ENCODE measurements at places on chromosomes 12 and 14.

DNA sequence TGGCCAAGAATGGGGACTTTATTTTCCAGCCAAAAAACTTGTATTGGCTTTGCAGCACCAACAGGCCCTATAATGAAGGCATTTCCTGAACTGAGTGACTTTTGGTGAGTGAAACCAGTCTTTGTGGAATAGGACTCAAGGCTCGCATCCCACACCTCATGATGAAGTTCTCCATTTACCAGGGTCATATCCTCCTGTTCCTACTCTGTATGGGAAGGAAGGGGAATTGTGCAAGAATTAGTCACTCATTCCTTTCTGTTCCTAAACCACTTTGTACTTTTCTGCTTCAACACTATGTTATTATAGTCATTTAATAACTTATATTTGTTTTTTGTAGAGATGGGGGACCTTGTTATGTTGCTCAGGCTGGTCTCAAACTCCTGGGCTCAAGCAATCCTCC lies 2.3 kb upstream of the SPATS2 start:
- DNase-seq, result no peak

DNA sequence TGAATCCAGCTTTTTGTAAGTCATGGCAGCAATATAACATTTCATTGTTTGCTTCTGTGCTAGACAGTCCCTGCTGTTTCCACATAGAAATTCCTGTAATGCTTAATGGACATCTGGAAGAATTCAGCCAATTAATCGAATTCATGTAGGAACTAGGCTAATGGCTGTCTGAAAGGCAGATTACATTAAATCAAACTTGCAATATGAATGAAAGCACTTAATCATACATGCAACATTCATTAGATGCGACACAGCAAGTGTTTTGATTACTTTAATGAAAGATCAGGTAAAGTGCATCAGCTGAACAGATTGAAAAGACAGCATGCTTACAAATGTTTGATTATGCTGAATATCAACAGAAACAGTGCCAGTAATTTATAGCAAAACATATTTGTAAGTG lies 24.1 kb upstream of the INSM2 start:
- DNase-seq, result no peak

DNA sequence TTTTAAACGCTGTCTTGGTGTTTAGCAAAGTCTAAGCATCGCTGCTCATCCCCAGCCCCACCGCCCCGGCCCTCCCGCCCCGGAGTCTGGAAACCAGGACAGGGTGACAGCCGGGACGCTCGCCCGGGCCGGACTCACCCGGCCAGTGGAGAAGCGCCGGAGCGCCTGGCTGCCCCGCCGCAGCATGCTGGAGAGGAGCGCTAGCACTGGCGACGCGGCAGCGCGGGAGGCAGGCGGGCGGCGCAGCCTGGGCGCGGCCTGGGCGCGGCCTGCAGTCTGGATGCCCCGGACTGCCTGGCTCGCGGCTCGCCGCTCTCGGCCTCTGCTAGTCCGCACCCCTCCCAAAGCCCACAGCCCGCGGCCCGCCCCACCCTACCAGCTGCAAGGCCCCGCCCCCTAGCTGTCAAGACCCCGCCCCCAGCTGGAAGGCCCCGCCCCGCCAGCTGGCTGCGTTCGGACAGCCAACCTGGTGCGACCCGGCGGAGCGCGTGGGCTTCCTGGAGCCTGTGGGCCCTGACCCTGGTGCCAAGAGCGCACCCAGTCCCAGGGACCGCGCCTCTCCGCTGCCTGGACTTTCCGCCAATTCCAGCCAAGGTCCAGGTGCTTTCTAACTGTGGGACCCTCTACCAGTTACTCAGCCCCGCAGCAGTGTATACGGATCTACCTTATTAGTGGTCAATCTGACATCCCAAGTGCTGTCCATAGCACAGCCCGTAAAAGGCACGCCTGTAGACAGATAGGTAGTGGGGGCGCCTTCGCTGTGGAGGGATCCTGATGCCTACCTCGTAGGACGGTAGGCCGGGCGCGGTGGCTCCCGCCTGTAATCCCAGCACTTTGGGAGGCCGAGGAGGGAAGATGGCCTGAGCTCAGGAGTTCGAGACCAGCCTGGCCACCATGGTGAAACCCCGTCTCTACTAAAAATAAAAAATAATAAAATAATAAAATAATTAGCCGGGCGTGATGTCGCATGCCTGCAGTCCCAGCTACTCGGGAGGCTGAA lies at the start of gene ALDH1L2:
Gene ALDH1L2 (minus strand): TSS at position 208 of the 1,000 bp plus-strand sequence. CDS start 22 bp downstream, at position 186.
- DNase-seq, result no peak

DNA sequence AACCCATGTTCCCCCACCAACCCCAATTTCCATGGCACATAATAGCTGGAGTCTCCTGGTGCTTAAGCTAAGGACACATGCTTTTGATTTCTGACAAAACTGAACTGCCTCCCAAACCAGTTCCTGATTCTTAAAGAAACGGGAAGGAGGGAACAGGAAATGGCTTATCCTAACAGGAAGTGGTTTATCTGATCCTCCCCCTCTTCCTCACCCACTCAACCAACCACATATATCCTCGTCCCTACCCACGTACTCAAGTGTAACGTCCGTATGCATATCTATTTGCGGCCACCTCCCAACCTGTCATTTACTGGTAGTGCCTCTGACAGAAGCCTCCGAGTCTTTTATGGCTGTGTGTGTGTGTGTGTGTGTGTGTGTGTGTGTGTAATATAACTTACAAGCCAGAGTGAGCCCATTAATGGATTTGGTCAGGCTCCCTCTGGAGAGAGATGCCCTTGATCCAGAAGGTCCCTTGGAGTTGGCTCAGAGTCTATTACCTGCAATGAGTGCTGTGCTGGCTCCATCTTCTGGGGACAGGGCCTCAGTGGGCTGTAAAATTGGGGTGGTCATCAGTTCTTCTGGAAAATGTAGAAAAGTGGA lies 7.7 kb downstream of the DAZAP2 start:
- DNase-seq, result no peak

DNA sequence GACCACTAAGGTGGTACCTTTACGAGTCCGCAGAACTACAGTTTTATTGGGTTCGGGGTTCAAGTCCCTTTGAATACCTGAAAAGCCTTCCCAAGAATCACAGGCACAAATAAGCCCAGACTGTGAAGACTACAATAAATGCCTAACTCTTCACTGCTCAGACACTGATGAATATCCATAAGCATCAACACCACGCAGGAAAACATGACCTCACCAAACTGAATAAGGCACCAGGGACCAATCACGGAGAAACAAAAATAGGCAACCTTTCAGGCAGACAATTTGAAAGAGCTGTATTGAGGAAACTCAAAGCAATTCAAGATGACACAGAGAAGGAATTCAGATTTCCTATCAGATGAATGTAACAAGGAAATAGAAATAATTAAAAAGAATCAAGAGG lies 24.2 kb upstream of the P2RX7 start:
- no peak for DNase-seq

GRCh38 chr14:33254342-33254741 lies 315.7 kb downstream of the NPAS3 start:
- no peak for DNase-seq

DNA sequence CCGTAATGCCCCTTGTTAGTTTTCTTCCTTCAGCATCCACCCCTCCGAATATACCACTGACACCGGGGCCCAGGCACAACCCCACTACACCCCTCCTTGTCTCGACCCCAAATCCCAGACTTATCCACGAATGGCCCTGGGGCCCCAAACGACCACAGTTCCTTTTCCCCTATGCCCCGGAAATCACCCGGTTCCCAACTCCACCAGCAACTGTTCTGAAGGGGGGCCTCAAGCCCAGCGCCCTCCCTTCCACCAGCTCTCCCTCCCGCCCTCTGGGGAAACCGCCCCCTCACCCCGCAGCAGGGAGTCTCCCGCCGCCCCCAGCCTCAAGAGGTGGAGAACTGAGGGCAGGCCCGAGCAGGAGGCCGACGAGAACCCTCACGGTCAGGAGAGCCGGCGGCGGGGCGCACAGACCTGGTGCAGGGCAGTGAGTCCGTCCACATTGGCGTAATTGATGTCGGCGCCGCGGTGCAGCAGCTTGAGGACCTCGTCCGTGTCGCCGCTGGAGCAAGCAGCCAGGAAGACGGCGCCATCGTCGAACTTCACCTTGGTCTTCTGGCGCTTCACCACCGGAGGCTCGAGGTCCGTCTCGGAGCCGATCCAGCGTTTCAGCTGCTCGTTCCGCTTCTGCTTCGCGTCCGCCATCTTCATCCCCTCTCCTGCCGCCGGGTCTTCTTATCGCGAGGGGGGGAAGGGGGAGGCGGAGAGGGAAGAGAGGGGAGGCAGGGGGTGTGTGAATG lies 446 bp downstream of the PPP1R12A start:
- no peak for DNase-seq

DNA sequence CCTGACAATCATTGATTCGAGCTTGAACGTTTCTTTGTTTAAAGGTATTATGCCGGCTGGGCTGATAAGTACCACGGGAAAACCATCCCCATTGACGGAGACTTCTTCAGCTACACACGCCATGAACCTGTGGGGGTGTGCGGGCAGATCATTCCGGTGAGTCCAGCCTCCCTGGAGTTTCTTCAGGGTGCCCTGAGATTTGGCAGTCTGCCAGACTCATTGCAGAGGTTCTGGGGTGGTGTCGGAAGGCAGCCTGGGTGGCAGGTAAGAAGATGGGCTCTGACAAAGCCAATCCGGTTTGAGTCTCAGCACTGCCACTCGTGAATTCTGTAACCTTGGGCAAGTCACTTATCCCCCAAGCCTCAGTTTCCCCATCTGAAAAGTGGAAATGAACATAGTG lies 23.0 kb downstream of the ALDH2 start:
- DNase-seq, result no peak

DNA sequence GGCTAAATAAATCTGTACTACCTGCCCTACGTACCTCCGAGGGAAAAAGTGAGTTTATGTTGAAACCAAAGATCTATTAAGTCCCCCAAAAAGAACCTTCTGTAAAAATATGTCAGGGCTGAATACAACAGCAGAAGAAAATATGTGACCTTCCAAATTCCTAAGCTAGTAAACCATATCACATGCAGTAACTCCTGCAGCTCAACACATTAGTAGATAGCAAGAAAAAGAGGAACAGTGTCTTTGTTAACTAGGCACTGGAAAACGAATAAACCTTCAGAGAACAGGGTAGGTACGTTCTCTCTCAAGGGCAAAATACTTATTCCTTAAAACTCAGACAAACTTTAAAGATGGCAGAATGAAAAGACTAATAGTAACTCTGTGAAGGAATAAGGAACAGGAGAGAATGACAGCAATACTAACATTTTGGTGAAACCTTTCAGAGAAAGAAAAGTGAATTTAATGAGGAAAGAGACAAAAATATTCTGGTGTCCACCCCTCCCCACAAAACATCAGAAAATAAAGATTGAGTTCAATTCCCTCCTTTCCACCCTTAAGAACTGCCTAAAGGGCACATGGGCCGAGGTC lies 18.0 kb downstream of the CBX5 start:
- no peak for DNase-seq

DNA sequence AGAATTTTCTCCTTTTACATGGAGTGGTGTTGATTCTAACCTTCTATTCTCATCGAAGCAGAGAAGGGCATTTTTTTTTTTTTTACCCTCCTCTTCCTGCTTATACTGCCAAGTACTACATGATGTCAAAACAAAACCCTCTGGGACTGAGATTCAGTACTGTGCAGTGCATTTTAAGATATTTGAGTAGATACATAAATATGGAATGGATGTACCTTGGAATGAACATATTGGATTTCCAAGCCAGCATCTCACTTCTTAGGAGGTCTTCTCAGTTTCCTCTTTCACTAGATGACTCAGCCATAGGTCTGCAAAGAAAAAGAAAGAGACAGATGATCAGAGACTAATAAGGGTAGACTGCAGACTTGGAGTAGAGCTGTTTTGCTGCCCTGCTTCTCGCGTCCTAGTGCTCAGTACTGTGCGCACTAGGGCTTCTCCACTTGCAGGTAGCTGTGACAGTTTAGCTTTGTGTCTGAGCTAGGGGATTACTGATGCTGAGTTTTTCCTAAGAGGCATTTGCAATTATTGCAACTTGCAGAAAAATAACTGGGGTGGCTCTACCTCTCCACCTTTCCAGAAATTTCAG lies 20.4 kb downstream of the TPH2 start:
- DNase-seq, result no peak

- no peak for DNase-seq
These were observed 65.9 kb upstream of the AMN1 start for GRCh38 chr12:31794745-31795144.

- no peak for DNase-seq
These were observed 409.2 kb downstream of the DIO2 start for GRCh38 chr14:79802093-79802492.

DNA sequence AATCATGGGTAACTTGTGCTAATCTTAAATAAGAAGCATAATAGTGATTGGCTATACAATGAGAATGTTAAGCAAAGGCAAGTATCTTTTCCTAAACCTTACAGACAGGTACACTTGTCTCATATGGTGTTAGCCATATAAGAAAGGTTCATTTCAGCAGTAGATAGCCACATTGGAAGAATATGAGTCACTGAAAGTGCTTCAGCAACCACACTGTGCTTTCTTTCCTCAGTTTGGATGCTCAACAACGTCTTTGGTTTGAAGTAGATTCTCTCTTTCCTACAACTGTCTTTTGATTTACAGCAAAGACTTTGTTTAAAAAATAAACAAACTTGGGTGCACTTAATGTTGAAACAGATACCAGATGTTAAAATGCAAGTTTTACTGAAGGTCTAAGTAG lies 8.9 kb downstream of the DDHD1 start:
- DNase-seq, result no peak

DNA sequence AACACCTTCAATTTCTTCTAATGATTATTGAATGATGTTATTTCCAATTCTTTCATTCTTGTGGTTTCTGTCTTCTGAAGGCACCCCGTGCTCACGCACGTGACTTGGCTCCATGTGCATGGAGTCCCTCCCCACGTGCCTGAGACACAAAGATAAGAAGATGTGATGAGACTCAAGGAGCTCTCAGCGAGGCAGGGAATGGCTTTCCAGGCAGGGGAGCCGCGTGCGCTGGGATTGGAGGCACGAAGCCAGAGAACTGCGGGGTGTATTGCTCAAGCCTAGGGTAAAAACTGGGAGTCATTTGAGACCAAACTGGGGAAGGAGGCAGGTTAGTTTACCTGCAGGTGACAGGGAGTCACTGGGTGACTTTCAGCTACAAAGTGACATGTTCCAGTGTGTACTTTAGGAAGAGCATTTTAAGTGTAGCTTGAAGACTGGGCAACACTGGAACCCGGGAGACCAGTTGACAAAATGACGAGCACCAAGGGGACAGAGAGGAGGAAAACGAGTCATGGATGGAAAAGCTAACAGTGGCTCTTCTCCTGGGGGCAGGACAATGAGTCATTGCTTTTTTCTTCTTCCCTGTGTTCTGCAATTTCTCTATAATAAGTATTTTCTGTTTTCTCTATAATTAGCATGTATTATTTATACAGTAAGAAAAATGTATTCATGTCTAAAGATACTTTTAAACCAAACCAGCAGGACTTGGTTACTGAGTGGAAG lies 311.7 kb upstream of the FKBP4 start:
- DNase-seq, result no peak

DNA sequence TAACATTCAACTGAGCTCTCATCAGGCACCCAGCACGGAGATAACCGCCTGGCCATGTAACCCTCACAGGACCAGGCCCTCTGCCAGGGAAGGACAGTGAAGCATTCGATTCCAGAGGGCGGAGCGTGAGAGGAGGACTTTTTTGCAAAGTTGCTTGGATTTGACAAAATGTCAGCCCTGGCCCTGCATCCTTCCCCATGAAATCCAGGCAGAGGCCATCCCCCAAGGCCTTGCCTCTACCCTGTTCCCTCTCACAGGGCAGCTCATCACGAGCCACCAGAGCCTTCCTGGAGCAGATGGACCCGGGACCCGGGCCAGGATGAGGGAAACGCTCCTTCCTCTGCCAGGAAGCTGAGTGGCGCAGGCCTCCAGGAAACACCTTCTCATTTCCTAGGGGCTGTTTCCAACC lies 17.0 kb downstream of the CAMKK2 start:
- DNase-seq, result no peak

- no peak for DNase-seq
These were observed 11.2 kb downstream of the FAR2 start for GRCh38 chr12:29160230-29160629.

GRCh38 chr12:52496054-52496453 lies 3.0 kb upstream of the KRT6A start:
- DNase-seq, result no peak

Data from epithelial cell of prostate (primary cell).